Activated T-helper 1 cell treated with Interleukin-2 at 50 U/mL for 16 hours (primary cell): ENCODE measurements at places on chromosomes 16 and 17.
A peak's percentile ranks its signal among the peaks of the same experiment; 100 is the strongest.

DNA sequence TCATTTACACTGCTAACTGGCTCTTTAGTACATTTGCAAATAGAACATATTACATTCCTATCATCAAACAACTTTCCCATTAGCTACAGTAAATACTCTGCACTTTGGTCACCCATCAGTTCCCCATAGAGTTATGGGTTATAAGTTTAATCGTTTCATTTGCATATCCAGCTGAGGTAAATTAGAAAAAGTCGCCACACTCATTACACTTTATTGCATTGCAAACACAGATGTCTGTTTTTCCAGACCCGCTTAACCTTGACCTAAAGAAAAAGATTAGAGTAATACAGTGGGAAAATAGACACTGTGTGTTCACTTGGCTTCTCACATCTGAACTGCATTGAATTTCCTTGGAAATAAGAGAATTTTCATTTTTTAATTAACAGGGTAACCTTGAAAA lies 213.1 kb upstream of the PSMD7 start:
- no peak for DNase-seq

DNA sequence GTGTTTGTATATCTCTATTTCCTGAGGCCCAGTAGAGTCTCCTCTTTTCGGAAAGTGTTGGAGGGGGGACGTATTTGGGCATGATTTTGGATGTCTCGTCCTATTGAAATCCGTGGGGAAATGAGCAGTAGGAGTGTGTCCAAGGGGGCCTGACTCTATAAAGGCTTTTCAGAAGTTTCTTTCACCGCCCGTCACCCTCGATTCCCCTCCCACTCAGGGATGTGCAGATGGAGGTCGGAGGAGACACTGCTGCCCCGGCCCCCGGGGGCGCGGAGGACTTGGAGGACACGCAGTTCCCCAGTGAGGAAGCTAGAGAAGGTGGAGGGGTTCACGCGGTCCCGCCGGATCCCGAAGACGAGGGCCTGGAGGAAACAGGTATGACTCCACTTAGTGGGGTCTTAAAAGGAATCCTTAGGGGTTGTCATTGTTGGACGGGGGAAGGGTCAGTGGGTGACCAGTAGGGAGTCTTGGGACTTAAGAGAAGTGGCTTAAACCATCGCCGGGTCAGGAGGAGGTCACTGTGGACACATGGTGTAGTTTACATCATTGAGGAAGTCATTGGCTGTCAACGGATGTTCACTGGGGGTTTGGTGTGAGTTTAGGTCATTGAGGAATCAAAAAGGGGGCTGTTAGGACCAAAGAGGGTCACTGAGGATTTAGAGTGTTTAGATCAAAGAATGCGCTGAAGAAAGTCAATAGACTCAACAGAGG lies 424 bp downstream of the MON1B start:
- peak; percentile 22 for DNase-seq

GRCh38 chr16:16021020-16021419 lies 71.6 kb downstream of the ABCC1 start:
- DNase-seq: no peak

GRCh38 chr16:27417047-27417671 lies 15.2 kb downstream of the IL21R start:
- DNase-seq: no peak

DNA sequence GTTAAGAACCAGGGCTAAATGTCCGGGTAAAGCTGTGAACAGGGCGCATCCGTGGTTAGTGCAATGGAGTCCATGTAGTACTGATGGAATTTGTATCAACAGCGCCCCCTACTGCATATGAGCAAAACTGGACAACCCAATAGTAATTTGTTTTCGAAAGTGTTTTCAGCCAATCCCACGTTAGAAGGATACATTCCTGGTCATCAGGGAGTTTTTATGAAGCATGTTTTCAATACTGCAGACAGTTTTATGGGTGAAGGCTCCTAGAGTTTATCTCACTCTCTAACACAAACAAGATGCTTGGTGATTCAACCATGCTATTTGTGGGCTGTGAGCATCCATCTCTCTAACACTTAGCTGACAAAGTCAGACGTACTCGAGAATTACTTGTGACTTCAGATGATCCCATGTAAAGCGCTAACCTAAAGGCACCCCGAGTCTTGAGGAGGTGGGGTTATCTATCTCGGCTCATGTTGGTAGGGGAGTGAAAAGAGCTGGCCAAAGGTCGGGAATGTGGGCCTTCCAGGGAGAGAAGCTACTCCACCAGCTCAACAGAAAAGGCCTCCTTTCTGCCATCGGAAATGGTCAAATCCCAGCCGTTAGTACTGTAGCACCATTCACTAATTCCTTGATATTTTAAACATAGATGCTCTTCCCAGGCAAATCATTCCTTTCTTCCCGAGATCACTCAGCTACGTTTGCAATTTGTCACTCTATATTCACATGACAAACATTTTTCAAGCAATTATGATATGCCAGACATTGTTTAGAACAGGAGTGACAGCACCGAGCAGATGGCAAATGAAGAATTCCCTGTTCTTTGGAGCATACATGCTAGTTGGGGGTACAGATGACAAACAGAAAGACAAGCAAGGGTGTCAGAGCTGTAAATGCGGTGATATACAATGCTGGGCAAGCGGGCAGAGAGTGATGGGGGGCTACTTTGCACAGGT lies 46.9 kb upstream of the HNF1B start:
- DNase-seq: no peak

GRCh38 chr16:70768203-70768580 lies 32.8 kb downstream of the VAC14 start:
- DNase-seq: no peak

DNA sequence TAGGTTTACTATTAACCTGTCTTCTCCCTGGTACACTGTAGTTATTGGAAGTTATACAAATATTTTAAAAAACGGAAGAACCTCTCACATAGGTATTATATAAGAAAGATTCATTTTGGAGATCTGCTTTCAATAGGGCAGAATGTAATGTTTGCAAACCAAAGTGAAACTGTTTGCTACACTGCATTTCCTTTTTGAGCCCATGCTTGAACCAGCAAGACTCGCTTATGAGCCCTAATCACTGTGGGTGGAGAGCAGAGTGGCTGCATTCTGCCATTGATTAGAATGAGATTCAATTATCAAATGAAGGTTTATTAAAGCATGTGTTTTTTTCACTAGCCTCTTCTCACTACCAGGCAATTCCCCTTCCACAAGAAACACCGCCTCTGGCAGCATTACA lies 589.7 kb downstream of the CDH11 start:
- no peak for DNase-seq

DNA sequence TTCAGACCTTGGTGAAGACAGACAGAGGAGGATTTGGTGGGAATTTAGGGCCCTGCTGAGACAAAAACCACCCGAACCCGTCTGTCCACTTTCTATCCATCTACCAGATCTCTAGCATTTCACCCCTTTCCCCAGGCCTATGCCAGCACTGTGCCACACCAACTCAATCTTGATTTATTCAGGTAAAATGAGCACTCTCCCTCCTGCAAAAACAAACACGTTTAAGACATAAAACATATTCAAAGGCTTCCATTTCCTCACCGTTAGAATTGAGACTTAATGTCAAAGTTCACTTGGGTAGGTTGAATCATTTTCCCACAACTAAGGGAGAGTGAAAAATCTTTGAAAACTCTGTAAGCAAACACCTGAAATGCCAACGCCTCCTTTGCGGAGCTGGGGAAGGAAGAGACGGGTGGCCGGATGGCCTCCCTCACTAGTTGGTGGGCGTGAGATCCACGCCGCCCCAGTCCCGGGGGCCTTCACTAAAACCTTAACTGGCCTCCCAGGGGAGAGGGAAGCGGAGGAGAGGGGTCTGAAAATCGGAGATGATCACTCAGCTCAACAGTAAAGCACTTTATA lies 862 bp downstream of the DCAKD start:
- DNase-seq: no peak

GRCh38 chr17:48577946-48578615 lies at the start of gene HOXB4:
HOXB4 (minus strand) TSS chr17:48578350; CDS start chr17:48578319, 31 bp downstream.
- peak; percentile 34 for DNase-seq

DNA sequence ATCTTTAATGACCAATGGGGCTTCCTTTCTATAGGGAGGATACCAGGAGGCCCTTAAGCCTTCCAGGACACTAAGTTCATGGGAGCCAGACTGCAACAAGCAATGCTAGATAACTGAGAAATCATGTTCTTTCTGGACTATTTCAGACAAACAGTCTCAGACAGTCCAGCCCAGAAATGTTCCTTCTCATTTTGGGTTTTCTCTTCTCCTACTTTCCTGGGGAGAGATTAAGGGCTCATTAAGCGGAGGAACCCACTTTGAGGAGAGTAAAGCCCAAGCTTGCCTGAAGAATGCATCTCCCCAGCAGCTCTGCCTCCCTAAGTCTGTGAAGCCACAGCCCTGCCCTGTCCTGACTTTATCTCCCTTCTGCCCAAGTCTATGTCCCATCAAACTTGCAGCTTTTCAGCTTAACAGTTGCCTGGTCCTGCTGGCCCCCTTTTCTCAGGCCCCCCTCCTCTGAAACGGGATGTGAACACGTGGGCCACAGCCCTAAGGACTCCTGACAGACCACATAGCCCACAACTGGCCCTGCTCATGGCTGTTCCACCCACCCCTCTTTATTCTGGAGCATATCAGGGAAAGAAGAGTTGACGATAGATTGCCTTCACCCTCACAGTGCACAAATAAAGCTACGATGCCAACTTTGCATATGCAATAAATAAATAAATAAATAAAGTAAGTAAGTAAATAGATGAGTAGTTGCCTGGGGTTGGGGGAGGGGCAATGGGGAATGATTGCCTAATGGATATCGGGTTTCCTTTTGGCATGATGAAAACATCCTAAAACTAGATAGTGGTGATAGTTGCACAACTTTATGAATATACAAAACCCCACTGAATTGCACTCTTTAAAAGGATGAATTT lies 111.0 kb downstream of the N4BP1 start:
- DNase-seq: no peak

DNA sequence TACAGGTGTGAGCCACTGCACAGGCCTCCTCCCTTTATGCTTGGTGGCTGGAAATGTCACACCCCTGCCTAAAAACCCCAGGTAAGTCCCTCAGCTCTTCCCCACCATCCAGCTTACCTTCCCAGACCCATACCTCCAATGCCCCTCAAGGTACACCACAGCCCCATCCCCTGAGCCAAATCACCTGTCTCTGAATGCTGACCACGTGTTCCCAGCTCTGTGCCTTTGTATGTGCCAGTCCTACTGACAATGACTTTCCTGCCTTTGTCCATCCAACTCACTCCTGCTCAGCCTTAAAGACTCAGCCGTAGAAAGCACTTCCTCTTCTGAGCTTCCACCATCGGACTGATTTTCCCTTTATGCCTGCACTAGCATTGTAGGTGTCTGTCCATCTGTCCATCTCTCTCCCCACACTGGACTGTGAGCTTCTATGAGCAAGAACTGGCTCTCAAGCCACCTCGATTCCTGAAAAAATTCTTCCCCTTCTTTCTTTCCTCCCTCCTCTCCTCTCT lies 30.7 kb upstream of the GOSR2 start:
- no peak for DNase-seq

- no peak for DNase-seq
Observed at GRCh38 chr16:65283181-65283651, 161.4 kb upstream of the CDH11 start.

- DNase-seq: no peak
Observed at GRCh38 chr17:57662041-57662440, 83.1 kb downstream of the CCDC182 start.

DNA sequence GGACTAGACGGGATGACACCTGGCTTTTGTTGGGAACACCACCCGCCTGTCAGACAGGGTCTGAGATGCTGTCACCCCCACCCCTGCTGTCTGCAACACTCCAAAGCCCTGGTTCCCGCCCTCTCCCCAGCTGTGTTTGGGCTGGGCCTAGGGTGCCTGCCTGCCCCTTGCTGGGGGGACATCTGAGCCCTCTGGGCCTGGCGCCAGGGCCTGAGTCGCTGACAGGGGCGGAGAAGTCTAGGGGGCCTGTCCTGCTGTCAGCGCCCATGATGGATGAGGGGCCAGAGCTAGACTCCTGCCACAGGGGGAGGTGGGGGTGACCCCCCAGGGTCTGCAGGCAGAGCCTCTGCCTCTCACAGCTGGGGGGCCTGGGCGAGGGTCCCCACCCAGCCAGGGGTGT lies 7.6 kb upstream of the PKMYT1 start:
- DNase-seq: no peak

GRCh38 chr17:2402544-2402943 lies 1.7 kb upstream of the MNT start:
- no peak for DNase-seq

GRCh38 chr17:80791758-80792284 lies 199.8 kb upstream of the CHMP6 start:
- DNase-seq: peak; percentile 22

DNA sequence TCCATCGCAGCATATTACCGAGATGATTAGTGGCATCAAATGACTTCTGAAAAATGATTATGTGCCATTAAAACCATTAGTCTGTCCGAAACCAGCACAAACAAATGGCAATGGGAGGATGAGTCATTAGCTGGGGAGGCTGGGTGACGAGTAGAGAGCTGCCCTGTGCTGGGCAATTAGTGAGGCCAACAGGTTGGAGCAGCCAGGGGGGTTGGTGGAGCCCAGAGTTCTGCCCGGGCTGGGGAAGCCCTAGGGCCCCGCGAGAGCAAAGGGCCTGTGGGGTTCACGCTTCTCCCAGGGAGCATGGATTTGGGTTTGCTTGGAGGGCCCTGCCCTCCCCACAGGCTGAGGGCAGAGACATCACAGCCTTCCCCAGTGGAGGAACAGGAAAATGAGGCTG lies 152.1 kb upstream of the RPL38 start:
- DNase-seq: no peak

DNA sequence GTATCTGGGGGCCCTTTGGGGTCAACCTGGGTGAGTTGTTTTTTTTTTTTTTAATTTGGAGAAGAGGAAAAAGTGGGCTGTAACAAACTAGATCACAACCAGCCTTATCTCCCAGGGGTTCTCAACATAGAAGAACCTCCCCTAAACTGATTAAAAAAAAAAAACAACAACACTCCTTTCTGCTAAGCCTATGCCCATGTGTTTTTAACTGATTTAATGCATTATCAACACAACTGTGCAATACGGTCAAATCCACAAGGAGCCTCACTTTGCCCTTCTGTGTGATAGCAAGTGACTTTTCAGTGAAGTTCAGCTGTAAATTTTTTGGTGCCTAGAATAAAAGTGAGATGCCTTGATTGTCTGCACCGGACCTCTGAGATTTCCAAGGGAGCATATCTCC lies 646 bp downstream of the MYH11 start:
- DNase-seq: no peak

DNA sequence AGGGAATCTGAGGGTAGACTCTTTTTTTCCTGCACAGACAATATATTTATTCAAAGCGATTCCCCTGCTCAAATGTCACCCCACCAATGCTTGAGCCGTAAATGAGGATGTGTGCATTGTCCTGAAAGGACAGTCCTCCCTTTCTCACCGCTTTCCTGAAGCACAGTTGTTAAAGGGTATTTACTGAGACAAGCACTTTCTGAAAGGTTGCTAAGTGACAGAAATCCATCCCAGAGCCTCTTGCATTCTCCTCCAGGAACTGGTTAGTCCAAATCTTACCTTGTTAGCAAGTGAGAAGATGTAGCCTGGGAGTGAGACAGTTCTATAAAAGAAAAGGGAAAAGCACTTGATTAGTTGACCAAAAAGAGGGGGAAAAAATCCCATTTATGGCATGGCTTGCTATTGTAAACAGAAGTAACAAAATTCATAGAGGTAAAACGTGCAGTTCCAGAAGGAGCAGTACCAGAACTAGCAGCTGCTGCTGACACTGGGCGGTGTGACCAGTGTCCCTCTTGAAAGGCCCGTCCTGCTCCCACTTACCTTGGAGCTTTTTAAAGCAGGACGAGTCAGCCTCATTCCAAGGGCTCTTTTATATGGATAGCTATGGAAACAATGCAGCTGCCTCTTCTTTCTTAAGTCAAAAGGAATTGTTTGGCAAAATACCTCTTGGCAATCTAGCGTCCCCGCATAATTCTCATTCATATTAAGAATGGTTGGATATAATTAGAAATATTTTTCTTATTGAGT lies at the start of gene MYH2:
TSS of gene MYH2 (minus strand) at position 563 of the 747 bp plus-strand sequence. CDS start 1,738 bp downstream, outside the sequence.
- no peak for DNase-seq
